ENCODE measurements at places on chromosomes 5 and 9.

DNA sequence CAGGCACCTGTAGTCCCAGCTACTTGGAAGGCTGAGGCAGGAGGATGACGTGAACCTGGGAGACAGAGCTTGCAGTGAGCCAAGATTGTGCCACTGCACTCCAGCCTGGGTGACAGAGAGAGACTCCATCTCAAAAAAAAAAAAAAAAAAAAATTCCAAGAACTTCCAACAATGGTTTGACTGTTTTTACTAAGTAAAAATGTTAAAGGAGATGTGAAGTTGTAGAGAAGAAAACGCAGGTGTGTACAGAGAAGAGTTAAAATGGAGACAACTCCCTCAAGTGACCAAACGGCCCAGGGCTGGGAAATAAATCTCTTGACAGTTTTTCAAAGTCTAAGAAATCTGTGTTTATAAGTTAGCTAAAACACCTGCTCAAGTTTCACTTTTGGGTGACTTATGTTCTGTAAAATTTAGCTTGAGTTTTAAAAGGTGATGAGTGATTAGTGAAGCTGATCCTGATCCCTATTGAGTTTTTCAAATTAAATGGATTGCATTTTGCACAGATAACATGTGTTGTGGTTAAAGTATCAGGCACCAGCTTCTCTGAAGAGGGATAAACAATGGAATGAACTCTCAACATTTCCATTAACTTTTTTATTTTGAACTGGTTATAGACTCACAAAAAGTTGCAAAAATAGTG is 255.2 kb upstream of the CD180 start:
- no peak for DNase-seq

- DNase-seq: no peak
Observed at GRCh38 chr9:97997330-97998276, 14.5 kb downstream of the ANP32B start.

DNA sequence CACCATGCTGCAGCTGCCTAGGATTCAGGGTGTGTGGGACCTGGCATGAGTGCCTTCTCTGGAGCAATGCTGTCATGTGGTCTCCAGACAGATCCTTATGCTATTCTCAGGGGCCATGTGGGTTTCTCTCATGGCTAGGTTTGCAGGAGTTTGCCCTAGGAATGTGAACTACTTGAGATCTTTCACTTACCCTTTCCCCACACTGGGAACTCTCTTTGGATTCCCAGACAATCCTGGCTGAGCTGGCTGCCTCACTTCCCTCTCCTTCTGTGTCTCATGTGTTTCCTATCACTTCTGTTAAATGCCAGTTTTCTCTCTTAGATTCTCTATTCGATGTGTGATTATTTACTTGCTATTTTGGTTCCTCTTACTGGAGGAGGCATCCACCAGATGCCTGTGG is 270.2 kb upstream of the RASA1 start:
- peak; percentile 34 for DNase-seq

GRCh38 chr5:133627180-133627579 is 14.8 kb upstream of the FSTL4 start:
- no peak for DNase-seq

DNA sequence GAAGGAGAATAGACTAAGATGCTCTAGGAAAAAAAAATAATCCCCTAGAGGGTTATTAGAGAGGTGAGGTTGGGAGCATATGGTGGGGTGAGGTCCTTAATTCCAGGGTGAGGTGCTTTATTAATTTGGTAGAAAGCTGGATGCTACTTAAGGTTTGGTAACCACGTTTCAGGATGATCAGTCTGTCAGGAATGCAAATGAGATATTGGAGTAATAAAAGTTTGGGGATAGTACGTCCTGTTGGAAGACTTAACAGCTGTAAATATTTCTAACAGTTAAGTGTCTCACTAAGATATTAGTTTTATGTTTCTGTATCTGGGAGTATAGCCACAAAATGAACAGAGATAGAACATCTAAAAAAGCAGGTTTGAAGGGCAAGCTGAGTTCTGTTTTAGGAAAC is 578.9 kb downstream of the CETN3 start:
- DNase-seq: peak; percentile 12

DNA sequence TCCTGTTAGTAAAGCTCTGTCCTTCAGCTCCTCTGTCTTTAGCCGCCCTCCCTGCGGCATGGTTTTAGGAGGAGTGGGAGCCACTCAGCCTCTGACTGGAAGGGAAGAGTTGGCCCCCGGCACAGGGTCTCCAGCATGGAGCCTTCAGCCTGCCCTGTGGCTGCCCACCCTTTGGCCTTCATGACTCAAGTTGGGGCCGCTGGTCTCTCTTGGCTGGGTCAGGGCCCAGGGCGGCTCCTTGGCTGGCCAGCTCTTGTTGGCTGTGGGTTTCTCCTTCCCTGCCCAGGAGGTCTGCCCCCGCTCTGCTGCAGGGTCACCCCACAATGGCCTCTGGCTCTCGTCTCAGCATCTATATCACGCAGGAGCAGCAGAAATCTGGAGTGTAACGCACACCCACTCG is 25.7 kb downstream of the FGF1 start:
- no peak for DNase-seq

GRCh38 chr5:127565586-127566270 is 48.3 kb downstream of the PRRC1 start:
- DNase-seq: no peak

GRCh38 chr9:33106827-33107621 is 30.6 kb upstream of the SMU1 start:
- peak; percentile 94 for DNase-seq

- DNase-seq: peak; percentile 17
Observed at GRCh38 chr9:71509054-71509453, 259.3 kb downstream of the CEMIP2 start.

DNA sequence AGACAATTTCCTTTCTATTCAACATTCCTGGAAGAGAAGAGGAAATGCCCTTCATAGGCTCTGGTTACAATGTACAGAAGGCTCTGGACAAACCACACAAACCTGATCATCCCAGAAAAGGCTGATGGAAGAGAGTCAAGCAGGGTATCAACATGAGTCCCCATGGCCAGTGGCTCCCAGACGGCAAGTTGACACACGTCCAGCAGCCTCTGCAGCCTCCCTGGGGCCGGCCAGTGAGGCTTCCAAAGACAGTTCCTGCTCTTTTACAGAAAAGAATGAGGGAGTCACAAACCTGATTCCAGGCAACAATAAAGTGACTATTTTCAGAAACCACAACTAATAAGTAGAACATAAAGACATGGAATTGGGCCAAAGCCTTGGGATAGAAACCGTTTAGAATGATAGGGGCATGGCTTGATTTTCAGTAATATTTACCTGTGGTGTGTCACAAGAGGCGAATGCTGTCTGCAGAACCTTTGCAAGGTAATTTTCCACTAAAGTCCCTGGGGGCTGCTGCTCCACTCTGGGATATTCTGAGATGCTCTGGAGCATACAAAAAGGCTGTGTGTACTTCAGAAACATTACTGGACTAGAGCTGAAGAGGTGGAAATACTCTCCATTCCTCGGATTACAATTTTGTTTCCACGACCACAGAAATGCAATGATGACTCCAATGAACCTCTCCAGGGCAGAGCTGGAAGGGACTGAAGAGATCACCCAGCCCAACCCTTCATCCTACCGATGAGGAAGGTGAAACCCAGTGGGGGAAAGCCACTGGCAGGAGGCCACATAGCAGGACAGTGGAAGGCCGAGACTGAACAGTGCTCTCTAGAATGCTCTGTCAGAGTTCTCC is 10.4 kb downstream of the MED27 start:
- DNase-seq: peak; percentile 86

DNA sequence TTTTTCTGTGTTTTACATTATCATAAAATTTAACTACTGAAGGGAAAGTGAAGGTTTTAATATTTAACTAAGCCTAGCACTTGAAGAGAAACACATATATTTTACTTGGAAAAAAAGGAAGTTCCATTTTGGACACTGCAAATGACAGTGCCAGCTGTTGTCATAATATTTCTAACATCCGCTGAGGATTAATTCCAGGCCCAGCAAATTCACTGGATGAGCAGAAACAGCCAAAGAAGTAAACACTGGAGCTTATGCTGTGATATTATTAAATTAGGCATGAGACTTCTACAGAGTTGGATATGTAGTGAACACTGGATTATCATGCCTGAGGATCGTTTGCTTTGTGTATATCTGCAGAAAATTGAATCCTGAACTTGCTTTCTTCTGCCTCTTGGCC is 67.6 kb downstream of the GHR start:
- no peak for DNase-seq

DNA sequence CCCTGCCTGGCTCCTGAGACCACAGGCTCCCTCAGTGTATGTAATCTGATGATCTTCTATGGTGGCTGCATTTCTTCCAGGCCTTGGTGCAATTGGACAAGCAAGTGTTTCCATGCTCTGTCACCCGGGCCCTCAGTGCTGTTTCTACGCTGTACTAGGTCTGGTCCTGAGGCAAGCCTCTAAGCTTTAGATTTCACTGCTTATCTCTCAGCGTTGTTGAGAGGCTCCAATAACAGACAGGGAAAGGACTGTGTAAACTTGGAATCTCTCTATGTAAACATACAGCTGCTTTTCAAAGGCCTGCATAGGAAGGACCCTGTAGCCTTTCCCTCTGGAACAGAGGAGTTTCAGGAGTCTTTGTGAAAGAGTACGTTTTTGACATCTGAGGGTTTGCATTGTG is 38.6 kb upstream of the NFIB start:
- no peak for DNase-seq

DNA sequence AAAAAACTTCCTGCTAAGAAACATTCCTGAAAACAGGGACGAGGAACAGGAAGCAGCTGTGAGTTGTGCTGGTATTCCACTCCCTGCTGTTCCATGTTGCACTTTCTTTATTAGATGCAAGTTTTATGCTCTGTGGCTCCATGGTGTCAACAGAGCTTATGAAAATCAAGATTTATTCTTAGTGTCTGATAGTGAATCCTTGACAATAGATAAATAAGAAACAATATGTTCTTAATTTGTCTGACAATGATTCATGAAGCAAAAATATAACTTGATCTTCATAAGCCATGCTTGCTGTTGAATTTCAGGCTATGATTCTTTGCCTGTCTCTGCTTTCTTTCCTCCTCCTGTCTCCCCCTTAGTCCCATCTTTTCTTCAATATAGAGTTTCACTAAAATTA is 119.6 kb downstream of the DROSHA start:
- peak; percentile 67 for DNase-seq

DNA sequence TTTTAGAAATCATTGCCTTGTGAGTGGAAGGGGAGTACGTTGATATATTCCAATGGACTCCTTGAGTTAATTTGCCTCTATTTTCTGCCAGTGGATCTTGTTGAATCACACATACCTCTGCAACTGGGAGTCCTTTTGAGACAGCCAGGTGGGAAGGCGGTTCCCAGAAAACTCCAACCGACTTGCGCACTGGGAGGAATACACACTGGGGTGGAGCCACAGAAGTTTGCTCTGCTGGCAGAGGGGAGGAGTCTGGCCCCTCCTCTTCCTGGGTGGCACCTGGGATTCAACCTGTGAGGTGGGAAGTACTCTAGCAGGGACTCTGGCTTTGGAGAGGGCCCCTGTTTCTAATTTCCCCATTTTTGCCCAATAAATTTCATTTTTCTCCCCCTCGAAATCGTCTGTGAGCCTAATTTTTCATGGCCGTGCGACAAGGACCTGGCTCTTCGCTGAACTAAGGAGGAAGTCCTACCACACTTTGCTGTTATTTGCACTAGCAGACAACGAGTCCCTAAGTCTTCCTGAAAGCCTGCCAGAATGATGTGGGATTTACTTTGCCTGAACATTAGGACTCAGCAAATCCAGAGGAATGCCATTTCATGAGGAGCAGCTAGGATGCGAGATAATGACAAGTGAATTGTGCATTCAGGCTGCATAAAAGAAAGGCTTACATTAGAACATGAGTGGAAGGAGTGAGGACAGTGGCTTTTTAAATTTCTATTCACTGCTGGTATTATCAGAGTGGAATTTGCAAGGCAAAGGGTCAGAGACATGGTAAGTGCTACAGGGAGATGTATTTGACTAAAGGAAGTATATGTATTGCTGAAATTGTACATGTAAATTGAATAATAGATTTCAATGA is 67.2 kb downstream of the PRLR start:
- DNase-seq: no peak

- peak; percentile 59 for DNase-seq
Observed at GRCh38 chr9:79896390-79896980, 324.7 kb downstream of the TLE4 start.

- no peak for DNase-seq
Observed at GRCh38 chr5:115968770-115969169, 6.5 kb downstream of the LVRN start.

GRCh38 chr9:105054491-105054890 is 126.5 kb upstream of the ABCA1 start:
- peak; percentile 85 for DNase-seq

DNA sequence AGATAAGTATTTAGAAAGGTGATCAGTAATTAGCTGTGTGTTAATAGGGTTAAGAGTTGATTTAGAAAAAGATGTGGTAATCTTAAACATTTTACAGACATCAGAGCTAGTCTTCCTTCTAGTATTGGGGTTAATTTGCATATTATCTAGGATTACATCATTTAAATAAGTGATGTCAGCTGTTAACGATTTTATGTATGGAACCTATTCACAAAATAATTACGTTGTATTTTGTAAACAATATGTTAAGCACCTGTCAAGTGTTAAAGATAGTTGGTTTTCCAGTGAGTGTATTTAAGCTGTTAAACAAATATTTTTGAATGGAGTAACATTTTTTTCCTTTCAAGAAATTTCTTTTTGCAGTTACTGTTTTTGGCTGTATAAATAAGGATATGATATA is 2.2 kb downstream of the DCP2 start:
- DNase-seq: no peak

DNA sequence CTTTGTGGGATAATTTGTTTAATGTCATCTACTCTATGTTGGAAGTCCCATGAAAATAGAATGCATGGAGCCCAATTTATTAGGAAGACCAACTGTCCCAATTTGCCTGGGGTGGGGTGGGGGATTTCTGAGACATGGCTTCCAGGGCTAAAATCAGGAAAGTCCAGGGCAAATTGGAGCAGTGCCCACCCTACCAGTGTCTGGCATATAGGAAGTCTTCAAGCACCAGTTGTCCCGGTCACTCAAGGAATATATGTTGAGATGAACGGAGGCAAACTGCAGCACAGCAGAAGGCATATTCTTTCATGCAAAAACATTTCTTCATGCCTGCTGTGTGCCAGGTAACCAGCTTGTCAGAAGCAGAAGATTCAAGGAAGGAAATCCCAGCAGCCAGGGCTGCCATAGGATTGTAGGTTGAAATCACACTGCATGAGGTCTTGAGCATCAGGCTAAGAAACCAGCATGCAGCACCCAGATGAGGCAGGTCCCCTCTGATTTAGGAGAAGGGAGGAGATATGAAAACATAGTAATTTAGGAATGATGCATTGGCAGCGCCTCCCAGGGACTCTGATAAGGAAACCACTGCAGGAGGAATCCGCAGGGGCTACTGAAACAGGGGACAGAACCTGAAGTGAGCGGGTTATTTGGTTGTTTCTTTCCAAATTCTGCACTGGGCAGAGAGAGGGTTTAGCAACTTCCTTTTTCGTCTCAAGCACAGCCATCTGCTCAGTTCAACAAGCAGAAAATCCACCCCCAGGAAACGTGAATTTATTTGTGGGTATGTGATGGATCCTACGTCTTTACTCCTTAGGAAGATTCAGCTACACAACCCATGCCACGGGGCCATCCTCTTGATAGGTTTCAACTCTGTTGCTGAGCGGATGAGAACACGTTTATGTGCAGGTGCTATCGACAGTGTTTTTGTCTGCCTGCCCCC is 112.6 kb upstream of the CPEB4 start:
- no peak for DNase-seq

- no peak for DNase-seq
Observed at GRCh38 chr9:124146031-124146561, 111.7 kb upstream of the NEK6 start.

- DNase-seq: no peak
Observed at GRCh38 chr5:163460562-163461171, at the start of gene HMMR. Gene HMMR (plus strand): TSS chr5:163460632. CDS start chr5:163460693, 61 bp downstream.

GRCh38 chr5:16143361-16144049 is 36.1 kb downstream of the MARCHF11 start:
- DNase-seq: no peak
